Hematopoietic multipotent progenitor cell treated with erythropoietin and hydrocortisone succinate and interleukin-3 and kit ligand, for 8 days (in vitro differentiated cells): ENCODE measurements at places on chromosomes 13 and 19.

DNA sequence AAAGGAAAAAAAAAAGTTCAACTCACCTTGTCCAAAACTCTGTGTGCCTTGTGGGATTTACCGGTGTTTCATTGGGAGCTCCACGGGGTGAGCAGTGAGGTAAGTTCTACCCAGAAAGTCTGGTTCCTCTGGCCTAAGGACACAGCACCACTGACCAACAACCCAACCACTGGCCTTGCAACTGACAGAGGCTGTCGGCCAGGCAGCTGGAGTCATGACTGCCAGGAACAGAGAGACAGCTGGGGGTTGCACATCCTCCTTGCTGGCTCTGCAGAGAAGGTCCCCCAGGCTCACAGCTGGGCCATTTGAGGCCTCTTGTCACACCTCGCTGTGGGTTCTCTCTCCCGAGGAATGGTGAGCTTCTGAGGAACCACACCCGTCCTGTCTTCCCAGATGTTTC lies 59.5 kb downstream of the ANKRD10 start:
- no peak for DNase-seq

DNA sequence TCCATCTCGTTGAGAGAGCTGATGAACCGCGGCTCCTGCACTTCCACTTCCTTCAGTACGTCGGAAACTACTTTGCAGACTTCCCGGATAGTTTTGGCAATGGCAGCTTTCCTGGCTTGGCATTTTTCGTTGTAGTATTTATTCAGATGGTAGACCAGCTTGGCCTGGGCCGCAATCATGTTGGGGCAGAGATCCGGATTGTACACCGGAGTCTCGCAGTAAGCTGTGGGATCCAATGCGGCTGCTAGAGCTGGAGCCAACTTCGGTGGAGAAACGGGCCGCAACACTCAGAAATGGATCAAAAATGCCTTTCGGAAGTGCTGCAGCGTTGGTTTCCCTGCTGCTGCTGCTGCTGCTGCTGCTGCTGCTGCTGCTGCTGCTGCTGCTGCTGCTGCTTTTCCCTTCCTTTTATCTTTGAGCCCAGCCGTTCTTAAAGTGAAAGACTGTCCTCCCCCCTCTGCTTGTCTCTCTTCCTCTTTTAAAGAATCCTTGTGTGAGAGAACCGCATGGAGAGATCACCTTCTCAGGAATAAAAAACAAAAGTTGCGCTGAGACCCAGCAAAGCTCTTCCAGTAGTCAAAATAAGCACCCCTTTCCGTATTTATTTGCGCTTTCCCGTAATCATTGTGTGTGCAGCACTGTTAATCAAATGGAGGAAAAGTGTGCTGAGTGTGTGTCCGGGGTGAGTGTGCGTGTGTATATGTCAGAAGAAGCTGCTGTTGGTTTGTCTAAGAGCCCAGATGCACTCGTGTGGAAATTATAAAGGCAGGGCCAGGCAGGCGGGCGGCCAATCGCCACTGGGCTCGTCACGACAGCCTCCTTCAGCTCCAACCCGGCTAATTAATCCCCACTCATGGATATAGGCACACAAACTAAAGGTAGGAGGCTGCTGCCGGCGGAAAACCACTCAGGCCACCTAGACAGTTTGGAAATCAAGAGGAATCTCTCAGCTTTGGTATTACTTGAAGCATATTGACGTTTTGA lies at the start of gene MAB21L1:
TSS of gene MAB21L1 (minus strand) at position 730 of the 984 bp plus-strand sequence. CDS start at position 179, 551 bp downstream.
- peak; percentile 32 for DNase-seq

DNA sequence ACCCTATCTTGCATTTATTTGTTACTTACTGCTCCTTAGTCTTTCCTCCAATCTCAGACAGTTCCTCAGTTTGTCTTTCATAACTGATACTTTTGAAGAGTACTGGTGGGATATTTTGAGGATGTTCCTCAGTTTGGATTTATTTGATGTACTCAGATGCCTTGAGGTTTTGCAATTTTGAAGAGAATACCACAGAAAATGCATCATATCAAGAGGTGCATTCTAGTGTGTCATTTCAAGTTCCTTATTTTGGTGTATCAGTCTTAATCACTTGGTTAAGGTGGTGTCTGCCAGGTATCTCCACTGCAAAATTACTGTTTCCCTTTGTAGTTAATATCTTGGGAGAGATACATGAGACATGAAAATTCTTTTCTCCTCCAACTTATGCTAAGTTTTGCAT lies 75.1 kb downstream of the URI1 start:
- DNase-seq, result no peak

GRCh38 chr13:110138700-110139036 lies 168.3 kb downstream of the COL4A1 start:
- no peak for DNase-seq

DNA sequence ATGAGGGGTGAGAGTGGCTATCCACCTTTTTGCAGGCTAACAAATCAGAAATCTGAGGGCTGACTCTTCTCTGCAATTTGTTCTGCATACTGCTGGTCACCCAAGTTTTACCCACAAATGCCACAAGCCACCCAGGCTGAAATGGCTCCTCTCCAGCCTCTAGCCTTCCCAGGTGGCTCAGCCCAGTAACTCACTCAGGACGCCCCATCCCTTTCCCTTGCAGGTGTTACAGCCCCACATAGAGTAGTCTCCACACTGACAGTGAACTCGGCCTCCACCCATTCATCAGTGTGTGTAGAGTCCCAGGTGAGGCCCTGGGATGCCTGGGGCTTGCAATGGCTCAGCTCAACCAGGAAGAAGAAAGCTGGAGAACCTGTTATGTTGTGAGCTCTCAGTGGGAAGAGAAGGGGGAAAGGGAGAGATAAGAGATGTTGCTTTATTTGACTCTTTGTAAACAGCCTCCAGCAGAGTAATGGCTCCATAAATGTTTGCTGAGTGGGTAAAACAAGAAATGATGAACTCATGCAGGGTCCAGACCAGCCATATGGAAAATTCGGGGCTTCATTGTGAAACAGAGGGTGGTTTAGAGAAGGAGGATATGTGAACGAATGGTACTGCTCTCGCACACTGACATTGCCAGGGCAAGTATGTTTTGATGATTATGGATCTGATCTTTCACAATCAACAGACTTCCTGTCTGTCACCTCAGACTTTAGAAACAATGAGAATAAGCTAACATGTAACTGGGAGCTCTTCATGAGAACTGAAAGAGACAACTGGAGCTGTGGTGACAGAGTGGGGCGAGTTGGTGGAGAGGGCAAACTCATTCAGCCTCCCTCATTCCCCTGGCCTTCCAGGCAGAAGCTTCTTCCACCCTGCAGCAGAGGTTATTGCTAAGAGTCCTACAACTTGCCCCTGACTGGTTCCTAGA lies 74.2 kb upstream of the RFC3 start:
- no peak for DNase-seq

- peak; percentile 17 for DNase-seq
Measured at GRCh38 chr19:5503598-5503997, 48.4 kb downstream of the ZNRF4 start.

DNA sequence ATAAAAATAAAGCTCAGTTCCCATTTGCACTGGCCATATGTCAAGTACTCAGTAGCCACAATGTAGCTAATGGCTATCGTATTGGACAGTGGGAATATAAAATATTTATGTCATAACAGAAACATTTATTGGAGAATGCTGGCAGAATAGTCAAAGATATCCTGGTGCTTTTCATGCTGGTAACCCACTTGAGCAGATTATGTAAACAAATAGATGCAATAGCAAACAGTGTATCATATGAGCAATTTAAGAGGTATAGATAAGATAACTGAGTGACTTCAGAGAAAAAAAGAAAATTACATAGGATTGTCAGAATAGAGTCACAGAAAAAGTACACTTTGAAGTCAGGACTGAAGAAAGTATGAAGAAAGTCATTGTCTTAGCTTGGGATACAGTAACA lies 426.6 kb downstream of the NDFIP2 start:
- DNase-seq, result no peak

DNA sequence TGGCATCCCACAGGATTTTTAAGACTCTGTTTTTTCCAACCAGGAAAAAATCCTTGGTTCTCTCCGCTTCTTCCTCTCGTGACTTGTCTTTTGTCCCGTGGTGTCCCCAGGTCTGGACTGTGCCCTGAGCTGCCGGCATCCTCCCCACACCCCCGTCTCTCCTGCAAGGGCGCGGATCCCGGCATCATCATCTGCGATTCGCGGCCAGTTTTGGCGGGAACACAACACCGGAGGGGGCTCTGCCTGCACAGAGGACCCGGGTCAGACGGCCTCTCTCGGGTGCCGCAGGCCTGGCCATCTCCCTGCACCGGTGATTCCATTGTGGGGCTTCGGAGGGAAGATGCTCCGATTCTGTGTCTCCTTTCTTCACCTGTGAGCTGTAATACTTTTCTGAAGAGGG lies 18.8 kb upstream of the GAS6 start:
- DNase-seq, result no peak

DNA sequence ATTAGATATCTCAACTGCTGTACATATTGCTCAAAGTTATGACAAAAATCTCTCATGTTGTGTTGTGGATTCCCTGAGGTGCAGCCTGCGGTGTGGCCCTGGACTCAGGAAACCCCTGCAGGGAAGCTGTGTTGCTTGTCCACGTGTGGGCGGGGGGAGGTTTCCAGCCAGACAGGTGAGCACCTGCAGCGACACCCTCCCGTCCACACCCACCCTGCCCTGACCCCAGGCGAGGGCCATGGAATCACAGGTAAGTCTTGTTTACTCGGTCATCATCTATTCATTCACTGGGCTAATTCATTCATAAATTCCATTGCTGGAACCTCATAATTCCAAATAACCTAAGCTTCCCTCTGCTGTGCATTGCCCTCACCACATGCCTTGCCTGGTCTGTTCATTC lies 14.1 kb downstream of the PLPP2 start:
- no peak for DNase-seq

DNA sequence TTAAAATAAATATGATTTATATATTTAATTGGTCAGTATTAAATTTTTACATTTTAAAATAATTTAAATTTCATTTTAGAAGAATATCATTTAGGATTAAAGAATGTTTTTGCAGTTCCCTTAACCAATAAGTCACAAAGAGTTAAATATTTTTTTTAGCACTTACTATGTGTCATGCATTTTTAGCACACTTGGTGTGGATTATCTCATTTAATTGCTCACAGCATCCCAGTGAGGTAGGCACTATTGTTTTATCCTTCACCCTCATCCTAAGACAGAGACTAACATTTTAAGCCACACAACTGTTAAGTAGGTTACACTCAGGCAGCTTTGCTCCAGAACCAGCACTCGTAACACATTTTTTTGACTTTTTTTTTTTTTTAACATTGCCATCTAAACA lies 78.2 kb downstream of the URI1 start:
- DNase-seq, result no peak

DNA sequence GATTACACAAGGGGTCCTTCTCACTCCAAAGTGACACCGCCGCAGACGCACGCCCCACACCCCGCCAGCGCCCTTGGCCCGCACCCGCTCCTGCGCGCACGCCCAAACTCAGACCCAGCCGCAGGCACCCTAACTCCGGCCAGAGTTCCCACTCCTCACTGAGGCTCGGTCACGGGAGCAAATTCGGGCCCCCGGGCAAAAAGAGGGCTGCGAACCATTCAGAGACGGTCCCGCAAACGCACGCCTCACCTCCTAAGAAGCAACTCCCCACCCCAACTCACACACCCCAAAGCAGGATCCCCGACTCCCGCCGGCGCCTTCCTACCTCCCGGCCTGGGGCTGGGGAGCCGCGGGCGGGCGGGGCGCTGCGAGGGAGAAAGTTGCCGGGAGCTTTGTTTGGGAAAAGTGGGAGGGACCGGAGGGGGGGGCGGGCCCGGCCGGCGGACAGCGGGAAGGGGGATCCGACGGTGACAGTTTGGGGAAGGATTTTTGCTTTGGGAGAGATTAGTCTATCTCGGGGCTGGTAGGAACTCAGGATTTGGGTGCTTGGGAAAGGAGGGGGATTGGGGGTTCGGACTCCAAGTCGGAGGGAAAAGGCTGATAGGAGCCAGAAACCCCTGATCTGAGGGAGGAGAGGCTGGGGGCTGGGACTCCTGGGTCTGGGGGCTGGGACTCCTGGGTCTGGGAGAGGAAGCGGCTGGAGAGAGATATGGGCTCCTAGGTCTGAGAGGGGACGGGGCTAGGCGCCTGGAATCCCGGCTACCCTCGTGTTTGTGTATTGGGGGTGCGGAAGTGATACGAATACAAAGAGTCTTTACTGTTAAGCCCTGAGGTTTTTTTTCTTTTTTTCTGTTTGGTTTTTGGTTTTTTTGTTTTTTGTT lies at the start of gene TEAD2:
TSS of gene TEAD2 (minus strand) at position 369 of the 881 bp plus-strand sequence. CDS start 2,341 bp downstream, outside the sequence.
- no peak for DNase-seq

- no peak for DNase-seq
Measured at GRCh38 chr19:49020931-49021895, 2.9 kb downstream of the CGB3 start.

DNA sequence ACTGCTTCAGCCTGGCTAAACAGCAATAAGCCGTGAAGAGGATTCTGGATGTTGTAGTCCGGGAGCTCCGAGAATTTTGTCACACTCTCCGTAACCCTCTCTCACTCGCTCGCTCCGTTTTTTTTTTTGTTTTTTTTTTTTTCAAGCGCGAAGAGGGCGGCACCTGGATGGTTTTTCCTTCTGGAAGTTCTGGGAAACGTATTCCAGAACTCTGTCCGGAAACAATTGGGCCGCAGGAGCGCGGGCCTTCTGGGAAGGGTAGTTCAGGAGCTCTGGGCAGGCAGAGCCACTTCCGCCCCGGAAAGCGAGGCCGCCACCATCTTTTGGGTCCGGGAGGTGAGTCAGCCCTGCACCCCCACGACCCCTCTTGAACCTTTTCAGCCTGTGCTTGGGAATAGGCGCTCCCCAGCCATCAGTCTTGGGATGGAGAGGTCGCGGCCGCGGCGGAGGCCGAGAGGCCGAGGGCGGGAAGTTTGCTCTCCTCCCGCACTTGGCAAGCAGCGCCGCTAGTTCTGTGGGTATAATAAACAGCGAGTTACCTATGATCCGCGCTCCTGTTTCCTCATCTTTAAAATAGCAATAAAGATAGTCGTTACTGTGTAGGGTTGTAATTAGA lies at the start of gene ZNF227:
TSS of gene ZNF227 (plus strand) at position 283 of the 616 bp plus-strand sequence. CDS start 5,261 bp downstream, outside the sequence.
- DNase-seq, result peak; percentile 90

DNA sequence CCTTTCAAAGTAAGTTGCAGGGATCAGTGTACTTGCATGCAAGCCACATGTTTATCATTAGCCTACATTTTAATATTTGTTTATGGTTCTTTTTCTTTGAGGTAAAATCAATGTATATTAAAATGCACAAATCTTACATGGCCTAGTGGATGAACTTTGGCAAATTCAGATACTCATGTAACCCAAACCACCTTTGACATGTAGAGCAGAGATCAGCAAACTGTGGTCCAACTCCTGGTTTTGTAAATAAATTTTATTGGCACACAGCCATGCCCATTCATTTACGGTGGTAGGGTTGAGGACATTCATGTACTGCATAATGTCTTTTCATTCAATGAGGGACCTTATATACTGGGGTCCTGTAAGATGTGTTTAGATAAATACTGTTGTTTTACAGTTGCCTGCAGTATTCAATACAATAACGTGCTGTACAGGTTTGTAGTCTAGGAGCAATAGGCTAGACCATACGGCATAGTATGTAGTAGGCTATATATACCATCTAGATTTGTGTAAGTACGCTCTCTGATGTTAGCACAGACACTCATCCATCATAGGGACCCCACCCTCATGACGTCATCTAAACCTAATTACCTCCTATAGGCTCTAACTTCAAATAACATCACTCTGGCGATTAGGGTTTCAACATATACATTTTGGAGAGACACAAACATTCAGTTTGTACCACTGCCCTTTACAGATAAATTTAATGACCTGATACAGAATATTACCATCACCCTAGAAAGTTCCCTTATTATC lies 5.7 kb downstream of the NDFIP2 start:
- DNase-seq, result no peak

- DNase-seq, result no peak
Measured at GRCh38 chr13:54029720-54030119, 1001.1 kb downstream of the OLFM4 start.

GRCh38 chr13:34914416-34914815 lies 27.7 kb upstream of the NBEA start:
- no peak for DNase-seq
